GOT3 (cell line): ENCODE measurements at places on chromosomes 2 and 18.

- DNase-seq: no peak
These were observed 165.6 kb downstream of the KLHL29 start for GRCh38 chr2:23550553-23550952.

GRCh38 chr18:78891185-78891762 is 88.3 kb upstream of the SALL3 start:
- no peak for DNase-seq

DNA sequence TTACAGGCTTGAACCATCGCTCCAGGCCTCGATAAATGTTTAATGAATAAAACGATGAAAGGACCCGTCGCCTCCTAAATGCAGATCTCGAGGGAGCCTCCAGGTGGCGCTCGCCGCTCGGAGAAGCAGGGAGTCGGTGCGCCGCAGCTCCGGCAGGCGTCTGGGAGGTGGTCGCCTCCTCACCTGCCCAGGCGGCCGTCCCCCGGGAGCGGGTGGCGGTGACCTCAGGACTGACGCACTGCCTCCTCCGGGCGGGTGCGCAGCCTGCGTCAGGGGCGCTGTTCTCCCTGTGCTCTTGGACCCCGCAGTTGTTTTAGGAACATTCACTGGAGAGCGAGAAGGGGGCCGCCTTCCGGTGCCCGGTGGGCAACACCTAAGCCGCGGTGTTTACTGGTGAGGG is 38.6 kb upstream of the POLE4 start:
- no peak for DNase-seq

- DNase-seq: no peak
These were observed 256.3 kb downstream of the CCDC178 start for GRCh38 chr18:33184175-33184574.

DNA sequence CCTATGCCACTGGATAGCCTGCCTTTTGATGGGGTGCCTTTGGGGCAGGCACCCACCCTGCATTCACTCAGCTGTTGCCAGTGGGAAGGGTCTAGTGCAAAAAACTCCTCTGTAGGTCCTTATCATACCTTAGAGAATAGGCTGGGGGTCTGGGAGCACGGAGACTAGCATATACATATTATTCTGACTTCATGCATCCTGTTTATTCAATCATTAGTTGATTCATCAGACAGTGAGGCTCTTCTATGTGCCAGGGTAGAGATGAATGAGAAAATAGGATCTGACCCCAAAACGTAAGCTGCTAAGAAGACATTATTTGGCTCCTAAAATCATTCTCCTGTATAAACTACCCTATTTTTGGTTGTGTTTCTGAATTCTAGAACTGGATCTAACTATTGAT is 153.3 kb downstream of the TPGS2 start:
- no peak for DNase-seq
